ENCODE measurements at places on chromosomes 5 and 9. TPM values are rescaled to one million over a fixed set of nuclear protein-coding genes. Genes with fewer than 3 reads are reported as not detected.
A peak's percentile ranks its signal among the peaks of the same experiment; 100 is the strongest.

GRCh38 chr9:89550346-89550927 is 52.5 kb upstream of the SEMA4D start:
- DNase-seq, result no peak

The OR1J2 gene
- not detected for total RNA-seq

DNA sequence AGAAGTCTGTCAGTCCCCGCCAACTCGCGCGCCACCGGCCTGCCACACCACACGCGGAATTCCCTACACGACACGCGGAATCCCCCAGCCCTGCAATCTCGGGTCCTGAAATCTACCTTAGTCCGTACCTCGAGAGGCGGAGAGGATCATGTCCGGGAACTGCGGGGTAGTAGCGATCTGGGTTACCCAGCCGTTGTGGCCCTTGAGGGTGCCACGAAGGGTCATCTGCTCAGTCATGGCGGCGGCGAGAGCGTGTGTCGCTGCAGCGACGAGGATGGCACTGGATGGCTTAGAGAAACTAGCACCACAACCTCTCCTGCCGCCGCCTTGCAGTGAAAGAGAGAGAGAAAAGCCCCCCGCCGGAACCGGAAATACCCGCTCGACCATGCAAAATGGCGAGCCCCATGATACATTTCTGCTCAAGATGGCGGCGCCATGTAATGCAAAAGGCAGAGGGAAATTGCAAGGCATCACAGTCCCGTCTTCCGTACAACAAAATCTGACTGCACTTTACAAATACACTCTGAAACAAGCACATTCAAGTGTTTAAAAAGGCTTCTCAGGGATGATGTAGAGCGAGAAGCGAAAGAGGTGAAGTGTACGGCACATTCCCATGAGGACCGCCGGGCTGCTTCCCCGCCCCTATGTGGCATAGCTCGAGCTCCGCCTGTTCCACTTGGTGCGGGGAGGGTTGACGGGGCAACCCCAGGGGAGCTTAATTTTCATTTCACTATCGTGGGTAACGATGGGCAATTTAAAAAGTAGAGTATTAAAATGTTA is at the start of gene RACK1:
Gene RACK1, minus strand, starts transcription at position 343 of the 780 bp plus-strand sequence. Its CDS starts 106 bp downstream, at position 237.
- DNase-seq, result peak; percentile 94

The F2RL1 gene
- total RNA-seq, result 61.7 TPM

The TRUB2 gene
- total RNA-seq, result 69.8 TPM
